ENCODE measurements at places on chromosomes 6 and 20.

DNA sequence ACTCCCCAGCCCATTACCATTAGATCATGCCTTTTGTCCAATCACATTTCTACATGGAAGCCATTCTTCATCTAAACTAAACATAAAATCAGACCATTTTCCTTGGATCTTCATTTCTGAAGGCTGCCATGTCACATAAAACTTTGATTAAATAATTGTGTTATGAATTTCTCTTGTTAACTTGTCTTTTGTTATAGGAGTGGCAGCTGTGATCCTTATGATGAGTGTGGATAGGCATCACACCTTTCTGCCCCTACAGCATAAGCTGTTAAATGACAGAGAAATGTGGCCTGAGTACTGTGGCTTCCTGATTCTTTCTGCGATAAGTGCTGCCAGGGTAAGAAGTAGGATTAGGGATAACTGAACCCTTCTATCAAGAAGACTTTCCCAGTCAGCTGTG, 247.1 kb upstream of the MOCS1 start:
- no peak for DNase-seq

- DNase-seq: no peak
Observed at GRCh38 chr6:108543175-108543940, 17.4 kb upstream of the FOXO3 start.

- peak; percentile 16 for DNase-seq
Observed at GRCh38 chr20:60262967-60263603, 304.9 kb downstream of the CDH26 start.

- DNase-seq: no peak
Observed at GRCh38 chr20:16551607-16552006, 21.6 kb downstream of the KIF16B start.

GRCh38 chr6:166626177-166627032, 646 bp downstream of the RPS6KA2 start:
- peak; percentile 54 for DNase-seq

DNA sequence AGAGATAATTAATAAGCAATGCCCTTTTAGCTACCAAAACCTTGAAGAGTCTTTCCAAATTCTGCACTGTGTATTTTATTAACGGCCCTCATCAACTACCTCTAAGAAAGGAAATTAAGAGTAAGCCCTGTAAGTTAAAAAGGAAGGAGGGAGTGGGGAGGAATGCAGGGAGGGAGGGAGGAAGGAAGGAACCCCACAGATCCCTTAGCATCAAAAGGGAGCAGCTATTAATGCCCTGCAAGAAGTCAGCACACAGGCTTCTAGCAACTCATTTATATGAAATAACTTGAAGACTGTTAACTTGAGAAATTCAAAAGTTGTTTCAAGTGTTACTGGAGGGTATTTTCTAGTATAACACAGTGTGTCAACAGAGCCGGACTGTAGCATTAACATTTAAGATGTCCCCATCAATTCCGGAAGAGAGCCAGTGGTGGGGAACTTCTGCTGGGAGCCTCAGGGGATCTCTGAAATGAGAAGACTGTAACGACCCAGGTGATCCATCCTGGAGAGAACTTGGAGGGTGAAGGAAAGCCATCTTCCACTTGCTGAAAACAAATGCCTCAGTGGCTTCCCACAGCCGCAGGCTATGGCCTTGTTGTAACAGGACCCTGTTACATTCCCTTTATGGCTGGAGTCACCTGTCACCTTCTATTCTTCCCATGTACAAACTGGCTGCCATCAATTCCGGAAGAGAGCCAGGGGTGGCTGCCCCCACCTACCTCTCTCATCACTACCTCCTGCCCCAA, 33.2 kb downstream of the SLC22A23 start:
- no peak for DNase-seq
